ENCODE measurements at places on chromosomes 13 and 19. TPM values are rescaled to one million over a fixed set of nuclear protein-coding genes. Genes with fewer than 3 reads are reported as not detected.

The RB1 gene
- total RNA-seq = 53.6 TPM

- H3K27me3 ChIP-seq = no peaks in the 10 kb centered on the region
- H3K36me3 ChIP-seq = no peaks in the 10 kb centered on the region
- no peak overlapping the region for H3K4me3 ChIP-seq
- DNase-seq = peak; percentile 10
- H3K4me1 ChIP-seq = peaks cover 18% of the 10 kb centered on the region
These were observed 3.9 kb upstream of the LRRC63 start for GRCh38 chr13:46207828-46208227.

DNA sequence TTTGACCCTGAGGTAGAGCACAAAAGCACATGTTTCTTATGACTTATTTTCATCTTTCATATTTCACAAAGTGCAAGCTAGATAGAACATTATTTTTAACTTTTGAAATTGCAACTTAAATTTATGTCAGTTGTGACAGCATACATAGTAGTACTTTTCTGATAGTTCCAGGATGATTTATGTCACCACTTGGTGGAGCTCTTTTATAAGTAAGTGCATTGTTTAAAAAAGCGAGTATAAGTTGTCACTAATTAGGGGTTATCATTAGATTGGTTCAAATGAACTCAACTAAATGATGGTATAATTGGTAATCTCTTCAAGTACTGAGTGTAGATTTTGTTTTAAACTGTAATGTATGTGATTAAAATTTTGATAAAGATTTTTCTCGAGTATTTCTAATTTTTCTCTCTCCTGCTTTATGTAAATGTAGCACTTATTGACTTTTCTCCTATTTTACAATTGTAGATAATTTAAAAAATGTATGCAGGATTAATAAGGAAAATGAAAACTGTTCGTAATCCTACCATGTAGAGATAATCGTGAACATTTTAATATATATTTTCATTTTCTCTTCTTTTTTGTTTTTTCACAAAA lies 31.1 kb downstream of the RB1 start:
- H3K27ac ChIP-seq = no peak overlapping the region
- no peaks in the 10 kb centered on the region for H3K27me3 ChIP-seq
- H3K36me3 ChIP-seq = peaks cover 11% of the 10 kb centered on the region
- DNase-seq = no peak

GRCh38 chr19:14473073-14473977 lies 1.8 kb downstream of the PTGER1 start:
- peaks cover 47% of the 10 kb centered on the region for H3K27me3 ChIP-seq
- peaks cover 69% of the 10 kb centered on the region for H3K4me1 ChIP-seq
- no peak overlapping the region for H3K27ac ChIP-seq
- H3K4me3 ChIP-seq = peak overlapping the region; percentile 16
- peak; percentile 62 for DNase-seq
- peaks cover 31% of the 10 kb centered on the region for H3K36me3 ChIP-seq

DNA sequence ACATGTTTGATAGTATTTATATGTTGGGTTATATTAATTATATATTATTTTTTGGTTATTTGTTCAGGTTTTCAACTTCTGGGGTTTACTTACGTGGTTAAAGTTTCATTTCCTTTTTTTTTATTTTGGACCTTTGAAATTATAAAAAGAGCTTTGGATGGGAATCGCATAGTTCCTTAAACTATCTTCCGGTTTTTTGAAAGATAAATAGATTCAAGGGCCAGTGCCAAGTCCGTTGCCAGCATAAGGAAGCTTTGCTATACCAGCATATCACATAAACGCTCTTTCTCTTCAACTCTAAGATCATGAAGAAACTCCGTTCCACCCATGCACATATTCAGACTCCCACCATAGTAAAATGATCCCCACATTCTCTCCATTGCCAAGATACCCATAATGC lies 7.4 kb upstream of the OXGR1 start:
- no peaks in the 10 kb centered on the region for H3K4me1 ChIP-seq
- H3K27ac ChIP-seq = no peak overlapping the region
- no peak for DNase-seq
- H3K36me3 ChIP-seq = no peaks in the 10 kb centered on the region
- no peak overlapping the region for H3K4me3 ChIP-seq

The CRB3 gene
- total RNA-seq = 46.1 TPM

The LIM2 gene
- not detected for total RNA-seq

DNA sequence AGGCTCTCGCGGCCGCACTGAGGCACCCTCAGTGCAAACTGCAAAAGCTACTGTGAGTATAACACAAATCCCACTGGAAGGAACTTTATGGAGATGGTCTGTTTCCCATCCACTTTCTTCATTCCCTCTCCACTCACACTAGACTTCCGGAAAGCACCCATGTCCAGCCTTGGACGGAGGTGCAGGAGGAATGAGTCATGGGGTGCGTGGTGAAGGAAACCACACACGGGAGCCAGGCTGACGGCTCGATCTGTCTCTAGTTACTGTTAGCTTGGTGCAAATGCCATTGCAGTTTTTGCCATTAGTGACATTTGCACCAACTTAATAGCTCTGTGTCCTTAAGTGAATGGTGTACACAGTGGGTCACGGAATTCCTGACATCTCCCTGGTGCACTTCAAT lies 14.6 kb downstream of the NLRP8 start:
- no peak for DNase-seq
- H3K27ac ChIP-seq = no peak overlapping the region
- no peaks in the 10 kb centered on the region for H3K4me1 ChIP-seq
- no peaks in the 10 kb centered on the region for H3K36me3 ChIP-seq
- no peak overlapping the region for H3K4me3 ChIP-seq
- H3K27me3 ChIP-seq = no peaks in the 10 kb centered on the region

The WTIP gene
- total RNA-seq = 6.8 TPM

- no peak for DNase-seq
- H3K27ac ChIP-seq = peak overlapping the region; percentile 73
- peaks cover 93% of the 10 kb centered on the region for H3K4me1 ChIP-seq
- H3K27me3 ChIP-seq = no peaks in the 10 kb centered on the region
- H3K4me3 ChIP-seq = no peak overlapping the region
- peaks cover 13% of the 10 kb centered on the region for H3K36me3 ChIP-seq
These were observed 26.3 kb downstream of the EPS15L1 start for GRCh38 chr19:16445238-16446107.

The GSX1 gene
- not detected for total RNA-seq

GRCh38 chr19:5632657-5633056 lies 9.8 kb downstream of the SAFB start:
- peaks cover 38% of the 10 kb centered on the region for H3K36me3 ChIP-seq
- DNase-seq = no peak
- peaks cover 98% of the 10 kb centered on the region for H3K4me1 ChIP-seq

The PRRG2 gene
- not detected for total RNA-seq

The HAUS8 gene
- total RNA-seq = 0.45 TPM

The MTUS2 gene
- 3.5 TPM for total RNA-seq

The CD37 gene
- total RNA-seq = 30.3 TPM

- H3K36me3 ChIP-seq = no peaks in the 10 kb centered on the region
- H3K27me3 ChIP-seq = no peaks in the 10 kb centered on the region
These were observed 462.2 kb downstream of the FOXO1 start for GRCh38 chr13:40204246-40204645.

The CHST8 gene
- not detected for total RNA-seq

Measured in stomach (tissue), 19 donors.